ENCODE measurements at places on chromosomes 12 and 14. TPM values are rescaled to one million over a fixed set of nuclear protein-coding genes. Genes with fewer than 3 reads are reported as not detected.

GRCh38 chr12:65672441-65672840, 151.8 kb upstream of the HMGA2 start:
- DNase-seq, result no peak

GRCh38 chr12:109555431-109556315, 17.6 kb downstream of the MMAB start:
- DNase-seq, result no peak

DNA sequence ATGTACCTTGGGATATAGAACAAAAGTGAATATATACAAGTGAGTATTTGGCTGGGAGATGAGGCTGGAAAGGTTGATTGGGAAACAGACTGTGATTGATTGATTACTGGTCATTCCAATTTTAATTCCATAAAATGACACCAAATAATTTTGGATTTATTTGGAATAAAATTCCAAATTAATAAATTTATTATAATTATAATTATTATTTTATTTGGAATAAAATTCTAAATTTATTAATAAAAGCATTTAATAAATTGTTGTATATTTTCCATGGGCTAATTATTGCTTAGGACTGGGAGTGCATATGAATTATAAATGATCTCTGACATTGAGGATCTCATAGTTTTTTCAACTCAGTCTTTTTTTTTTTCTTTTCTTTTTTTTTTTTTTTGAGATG, 51.7 kb downstream of the KANSL2 start:
- no peak for DNase-seq

- no peak for DNase-seq
Observed at GRCh38 chr14:44785096-44785495, 176.7 kb downstream of the KLHL28 start.

GRCh38 chr12:92759634-92760268, 57.0 kb downstream of the PLEKHG7 start:
- no peak for DNase-seq

DNA sequence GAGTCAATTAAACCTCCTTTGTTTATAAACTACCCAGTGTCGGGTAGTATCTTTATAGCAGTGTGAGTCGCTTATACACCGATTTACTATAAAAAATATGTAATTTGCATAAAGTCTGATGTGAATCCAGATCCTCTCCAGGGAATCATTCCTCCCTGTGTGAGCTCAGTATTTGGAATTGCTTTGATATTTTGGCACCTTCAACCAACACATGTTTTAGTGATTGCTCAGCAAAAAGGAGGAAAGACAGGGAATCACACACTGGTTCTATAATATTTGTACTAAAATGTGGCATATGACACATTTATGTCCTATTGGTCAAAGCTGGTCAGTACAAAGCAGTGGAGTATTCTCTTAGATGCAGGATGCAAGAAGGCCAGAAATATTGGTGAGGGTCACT, 703.9 kb upstream of the ATXN7L3B start:
- no peak for DNase-seq

DNA sequence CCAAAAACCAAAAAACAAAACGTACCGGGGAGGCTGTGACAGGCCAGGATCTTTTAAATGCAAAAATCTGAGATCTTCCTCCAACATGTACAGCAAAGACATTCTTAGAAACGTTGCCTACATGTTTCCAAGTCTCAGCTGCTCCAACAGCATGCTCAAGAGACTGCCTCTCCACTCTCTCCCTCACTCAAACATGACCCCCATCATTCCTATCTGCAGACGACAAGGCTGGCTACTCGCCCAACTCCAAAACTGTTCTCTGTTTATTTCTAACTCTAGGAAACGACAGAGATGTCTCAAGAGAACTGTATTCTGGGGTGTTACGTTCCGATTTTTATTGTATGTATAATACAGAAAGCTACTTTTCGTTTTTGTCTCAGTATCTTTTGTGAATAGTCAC, 57.5 kb upstream of the TMCC3 start:
- no peak for DNase-seq

DNA sequence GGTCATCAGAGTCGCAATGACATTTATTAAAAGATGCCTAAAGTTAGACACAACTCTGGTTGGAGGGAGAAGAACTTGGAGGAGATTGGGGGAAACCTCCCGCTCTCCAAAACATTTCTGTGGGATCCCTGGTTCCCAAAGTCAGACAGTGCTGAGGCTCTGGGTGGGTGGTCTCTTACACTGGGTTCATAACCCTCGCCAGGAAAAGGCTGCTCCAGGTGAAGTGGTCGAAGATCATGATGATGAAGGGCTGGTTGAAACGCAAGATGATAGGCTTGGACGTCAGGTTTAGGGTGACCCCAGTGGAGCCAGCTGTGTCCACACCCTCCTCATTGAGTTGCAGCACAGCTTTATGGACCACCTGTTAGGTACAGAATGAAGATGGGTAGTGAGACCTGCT, 11.2 kb upstream of the SERPINA10 start:
- no peak for DNase-seq

GRCh38 chr14:69586404-69586803, 11.7 kb upstream of the CCDC177 start:
- DNase-seq, result no peak

- no peak for DNase-seq
Observed at GRCh38 chr14:103136388-103137271, 13.4 kb downstream of the TNFAIP2 start.

DNA sequence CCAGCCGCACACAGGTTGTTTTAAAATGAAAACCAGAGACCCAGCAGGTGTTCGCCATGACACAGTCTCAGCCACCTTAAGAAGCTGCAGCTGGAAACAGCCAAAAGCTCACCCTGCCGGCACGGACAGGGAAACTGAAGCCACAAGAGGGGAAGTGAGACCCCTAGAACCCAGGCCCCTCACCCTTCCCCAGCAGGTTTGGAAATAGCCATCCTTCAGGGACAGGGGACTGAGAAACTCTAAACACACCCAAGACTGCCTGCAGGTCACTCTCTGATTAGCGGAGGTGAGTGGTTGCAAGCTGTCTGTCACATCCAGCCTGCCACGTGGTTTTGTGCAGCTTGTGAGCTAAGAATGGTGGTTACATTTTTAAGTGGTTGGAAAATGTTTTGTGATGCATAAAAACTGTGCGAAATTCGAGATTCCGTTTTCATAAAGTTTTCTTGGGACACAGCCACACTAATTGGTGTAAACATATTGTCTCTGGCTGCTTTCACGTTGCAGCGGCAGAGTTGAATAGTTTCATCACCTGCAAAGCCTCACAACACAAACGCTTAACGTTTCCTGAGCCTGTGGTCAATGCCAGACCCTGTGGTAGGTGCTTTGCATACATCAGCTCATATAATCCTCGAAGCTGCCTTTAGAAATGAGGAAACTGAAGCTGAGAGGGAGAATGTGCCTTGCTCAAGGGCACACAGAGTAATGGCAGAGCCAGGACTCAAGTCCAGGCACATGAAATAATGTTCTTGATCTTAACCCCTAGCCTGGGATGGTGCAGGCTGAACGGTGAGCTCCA, 1.7 kb upstream of the SELPLG start:
- no peak for DNase-seq

- DNase-seq, result no peak
Observed at GRCh38 chr12:58034311-58034710, 92.9 kb downstream of the ATP23 start.

DNA sequence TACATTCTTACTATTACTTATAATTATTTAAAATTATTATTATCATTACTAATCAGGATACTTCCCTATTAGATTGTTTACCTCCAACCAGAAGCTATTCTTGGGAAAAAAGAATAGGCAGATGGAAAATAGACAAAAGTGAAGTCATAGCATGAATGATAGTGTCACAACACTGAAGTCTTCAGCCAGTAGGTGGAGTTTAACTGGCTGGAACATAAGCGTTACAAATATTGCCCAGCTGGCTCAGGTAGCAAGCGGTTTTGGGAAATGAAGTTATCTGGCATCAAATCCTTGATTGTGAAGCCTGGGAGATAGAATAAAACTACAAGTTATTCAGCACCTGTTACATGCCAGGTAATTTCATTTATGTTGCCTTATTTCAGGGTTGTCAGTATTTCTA, 762.9 kb downstream of the C12orf50 start:
- DNase-seq, result no peak

GRCh38 chr12:99984271-99985128, at the start of gene ANKS1B:
TSS of gene ANKS1B (minus strand) at chr12:99984936. CDS start at chr12:99984237, 699 bp downstream.
- DNase-seq, result no peak

DNA sequence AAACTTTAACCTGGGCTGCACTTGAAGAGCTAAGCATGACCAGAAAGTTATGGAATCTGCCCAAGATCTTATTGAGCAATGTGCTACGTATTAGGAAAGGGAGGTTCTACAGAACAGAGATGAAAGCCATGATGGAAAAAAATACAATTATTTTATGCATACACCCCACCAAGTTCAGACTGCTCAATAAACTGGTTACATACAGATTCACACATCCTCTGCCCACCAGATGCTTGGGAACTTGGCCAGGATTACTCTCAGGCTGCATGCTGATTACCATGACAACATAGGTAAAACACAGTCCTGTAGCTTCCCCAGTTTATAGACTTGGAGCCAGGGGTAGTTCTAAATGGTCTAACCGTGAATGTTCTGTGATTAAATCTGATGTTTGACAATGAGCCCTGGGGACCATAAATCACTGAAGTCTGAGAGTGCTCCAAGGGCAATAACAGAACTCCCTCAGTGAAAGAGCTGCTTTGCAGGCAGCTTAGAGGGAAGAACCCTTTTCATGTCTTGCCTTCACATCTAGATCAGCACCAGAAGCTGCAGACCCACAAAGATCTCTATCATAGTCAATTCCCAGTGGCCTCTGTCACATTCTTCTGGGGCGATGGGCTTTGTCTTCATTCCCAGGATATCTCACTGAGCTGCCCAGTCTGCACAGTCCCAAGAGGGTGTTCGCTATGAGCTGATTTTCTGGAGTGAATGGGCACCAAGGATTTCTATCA, 232.2 kb downstream of the EMP1 start:
- DNase-seq, result no peak

GRCh38 chr14:89391123-89391522, 25.9 kb downstream of the FOXN3 start:
- DNase-seq, result no peak

DNA sequence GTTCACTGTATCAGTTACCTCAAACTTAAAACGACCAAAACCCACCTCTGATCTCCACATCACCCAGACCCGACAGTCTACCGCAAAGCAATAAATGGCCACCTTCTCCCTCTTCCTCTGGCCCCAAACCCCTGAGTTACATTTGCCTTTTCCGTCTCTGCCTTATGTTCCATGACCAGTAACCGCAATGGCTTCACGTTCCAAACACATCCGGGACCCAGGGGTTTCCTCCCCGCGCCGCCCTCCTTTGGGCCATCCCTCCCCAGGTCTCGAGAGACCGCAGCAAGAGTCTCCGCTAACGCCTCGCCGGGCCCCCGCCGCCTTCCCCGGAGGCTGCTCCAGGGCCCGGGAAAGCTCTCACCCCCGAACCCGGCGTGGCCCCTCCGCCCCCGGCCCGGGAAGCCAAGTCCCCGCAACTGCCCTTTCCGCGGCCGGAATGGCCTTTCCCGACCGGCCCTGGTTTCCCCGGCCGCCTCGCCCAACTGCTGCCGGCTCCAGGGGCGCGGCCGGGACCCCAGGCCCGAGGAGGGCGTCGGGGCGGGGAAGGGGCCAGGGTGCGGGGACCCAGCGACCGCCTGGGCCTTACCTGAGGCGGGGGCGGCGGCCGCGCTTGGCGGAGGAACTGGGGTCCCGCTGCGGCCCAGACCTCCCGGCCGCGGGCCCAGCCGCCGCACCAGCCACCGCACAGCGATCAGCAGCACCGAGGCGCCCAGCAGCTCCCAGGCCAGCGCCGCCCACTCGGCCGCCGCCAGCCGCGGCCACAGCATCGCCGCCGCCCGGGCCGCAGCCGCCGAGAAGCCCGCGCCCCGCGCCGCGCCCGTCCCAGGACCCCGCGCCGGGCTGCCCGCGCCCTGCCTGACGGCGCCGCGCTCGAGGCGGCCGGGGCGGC, at the start of gene ANKLE2:
ANKLE2 (minus strand) TSS at position 801 of the 889 bp plus-strand sequence; CDS start at position 767, 34 bp downstream.
- no peak for DNase-seq

DNA sequence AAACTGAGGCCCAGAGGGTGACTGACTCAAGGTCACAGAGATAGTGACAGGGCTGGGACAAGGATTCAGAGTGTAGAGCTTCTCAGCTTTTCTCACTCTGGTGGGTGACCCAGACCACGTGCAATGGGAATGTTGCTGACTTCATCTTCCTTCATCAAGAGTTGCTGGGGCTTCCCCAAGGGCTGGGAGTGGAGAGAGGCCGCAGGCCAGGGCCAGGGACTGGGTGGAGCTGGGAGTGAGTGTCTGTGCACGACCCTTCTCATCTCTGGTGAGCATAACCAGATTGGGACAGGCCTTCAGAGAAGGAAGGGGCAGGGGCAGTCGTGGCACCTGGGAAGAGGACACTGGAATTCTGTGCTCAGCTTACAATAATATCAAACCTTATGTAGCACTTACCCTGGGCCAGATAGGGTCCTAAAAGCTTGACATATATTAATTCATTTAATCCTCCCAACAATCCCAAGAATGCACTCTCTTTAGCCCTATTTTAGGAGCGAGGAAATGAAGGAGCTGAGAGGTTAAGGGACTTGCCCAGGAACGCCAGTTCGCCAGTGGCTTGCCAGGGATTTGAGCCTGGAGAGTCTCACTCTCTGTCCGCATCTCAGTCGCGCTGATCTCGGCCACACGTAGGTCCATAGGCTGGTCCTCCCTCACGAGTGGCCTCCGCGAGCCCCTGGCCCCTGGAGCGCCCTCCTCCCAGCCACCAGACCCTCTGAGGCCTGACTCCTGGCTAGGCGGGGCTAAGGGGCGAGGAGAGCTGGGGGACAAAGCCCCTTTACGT, 15.8 kb downstream of the KRT18 start:
- no peak for DNase-seq

GRCh38 chr14:58285132-58285531, 13.2 kb upstream of the ARID4A start:
- DNase-seq, result no peak

The PZP gene
- not detected for total RNA-seq

The TSPAN19 gene
- not detected for total RNA-seq

The SLCO1B1 gene
- total RNA-seq, result not detected

The POTEG gene
- total RNA-seq, result not detected

The GYS2 gene
- total RNA-seq, result not detected

The NID2 gene
- total RNA-seq, result 58.5 TPM
